GM18507 (cell line): ENCODE measurements at places on chromosomes 7 and 10.

DNA sequence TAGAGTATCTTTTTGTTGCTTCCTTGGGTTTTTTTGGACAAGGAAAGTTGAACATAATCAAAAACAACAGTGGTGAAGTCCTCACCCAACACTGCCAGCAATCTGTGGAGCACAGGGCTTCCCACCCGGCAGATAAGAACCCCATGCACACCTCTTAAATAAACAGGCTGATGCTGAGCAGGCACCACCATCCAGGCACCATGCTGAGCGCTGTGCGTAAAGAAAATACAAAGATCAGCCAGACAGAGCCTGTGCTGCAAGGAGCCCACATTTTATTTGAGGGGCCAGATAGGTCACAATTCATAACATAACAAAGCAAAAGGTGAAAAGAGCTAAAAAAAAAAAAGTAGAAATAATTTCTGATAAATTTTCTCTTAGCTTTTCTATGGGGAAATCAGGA is 231.2 kb downstream of the PTPRN2 start:
- no peak for DNase-seq

DNA sequence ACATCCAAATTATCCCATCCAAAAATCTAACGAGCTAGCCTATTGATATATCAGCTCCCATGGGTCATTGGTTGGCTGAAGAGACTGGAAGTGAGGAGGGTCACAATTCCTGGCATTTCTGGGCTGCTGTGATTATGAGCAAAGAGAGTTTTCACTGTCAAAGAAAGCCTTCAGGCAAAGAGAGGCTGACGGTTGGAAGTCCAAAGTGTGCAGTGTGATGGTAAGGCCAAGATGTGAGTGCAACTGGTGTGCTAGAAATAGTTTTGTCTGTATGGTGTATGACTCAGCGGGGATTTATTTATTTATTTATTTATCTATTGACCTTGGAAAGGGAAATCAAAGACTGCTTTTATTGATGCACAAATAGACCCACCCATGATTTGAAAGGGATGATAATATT is 75.0 kb downstream of the AASS start:
- no peak for DNase-seq

- no peak for DNase-seq
These were observed 43.1 kb upstream of the SEMA3A start for GRCh38 chr7:84237533-84238173.

DNA sequence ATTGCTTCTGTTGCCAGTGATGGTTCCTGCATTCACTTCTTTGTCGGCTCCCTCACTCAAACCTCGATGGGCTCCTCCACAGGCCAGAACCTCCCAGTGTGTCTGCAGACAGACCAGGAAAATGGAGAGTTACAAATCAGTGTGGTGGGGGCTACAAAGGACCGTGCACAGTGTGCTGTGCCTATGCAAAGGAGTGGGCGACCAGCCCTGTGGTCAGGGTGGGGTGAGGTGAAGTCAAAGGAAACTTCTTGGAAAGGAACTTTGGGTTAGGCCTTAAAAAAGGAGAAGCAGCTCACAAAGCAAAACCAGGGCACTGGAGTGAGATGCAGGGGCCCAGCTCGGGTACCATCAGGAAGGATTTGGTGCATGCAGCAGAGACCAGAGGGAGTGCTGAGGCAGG is 304.3 kb upstream of the ZMIZ1 start:
- no peak for DNase-seq

DNA sequence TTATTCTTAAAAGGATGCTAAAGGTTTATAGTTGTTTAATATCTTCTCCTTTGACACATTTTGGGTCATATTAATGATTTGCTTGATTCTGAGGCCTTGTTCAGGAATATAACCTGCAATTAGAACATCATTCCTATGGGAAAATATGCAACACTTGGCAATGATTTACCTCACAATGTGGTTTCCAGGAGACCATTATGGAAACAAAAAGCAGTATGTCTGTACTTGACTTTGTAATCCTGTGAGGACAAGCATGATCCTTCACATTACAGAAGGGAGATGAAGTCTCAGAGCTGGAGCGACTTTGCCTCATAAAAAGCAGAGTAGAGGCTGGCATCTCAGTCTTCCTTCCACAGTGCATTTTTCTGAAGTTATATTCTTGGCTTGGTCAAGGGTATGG is 57.0 kb upstream of the CDCA7L start:
- DNase-seq = no peak

- DNase-seq = no peak
These were observed 676.7 kb downstream of the PCDH15 start for GRCh38 chr10:54124209-54124885.
